ENCODE measurements at places on chromosomes 2 and 18.
A peak's percentile ranks its signal among the peaks of the same experiment; 100 is the strongest.

GRCh38 chr2:19538411-19538963 is 180.1 kb upstream of the OSR1 start:
- no peak for DNase-seq

DNA sequence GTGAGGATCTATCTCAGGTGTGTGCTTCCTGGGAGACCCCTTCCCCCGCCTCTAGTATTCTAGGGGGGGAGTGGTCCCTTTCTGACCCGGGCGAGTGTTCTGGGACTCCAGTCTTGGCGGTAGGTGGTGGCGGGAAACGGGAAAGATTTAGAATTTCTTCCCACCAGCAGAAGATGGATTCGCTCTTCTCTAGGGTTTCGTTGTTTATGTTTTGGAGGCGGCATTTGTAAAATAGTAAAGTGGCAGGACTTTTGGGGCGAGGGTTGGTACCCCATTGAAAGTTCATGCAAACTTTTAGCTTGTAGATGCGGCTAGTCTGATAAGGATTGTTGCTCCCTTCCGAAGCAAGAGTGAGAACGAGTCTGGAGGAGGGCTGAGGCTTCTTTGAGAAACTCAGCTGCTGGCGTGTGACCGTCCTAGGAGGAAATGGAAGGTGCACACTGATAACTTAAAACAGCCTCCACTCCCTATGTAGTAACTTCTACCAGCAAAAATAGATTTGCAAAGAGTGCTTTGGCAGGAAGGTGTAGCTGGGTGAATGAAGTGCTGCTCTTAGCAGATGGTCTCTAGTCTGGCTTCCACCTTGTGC is 412 bp downstream of the GPD2 start:
- peak; percentile 34 for DNase-seq

GRCh38 chr2:53315149-53315548 is 452.5 kb upstream of the CHAC2 start:
- no peak for DNase-seq

GRCh38 chr2:233761040-233761769 is 1.1 kb downstream of the UGT1A1 start:
- no peak for DNase-seq

DNA sequence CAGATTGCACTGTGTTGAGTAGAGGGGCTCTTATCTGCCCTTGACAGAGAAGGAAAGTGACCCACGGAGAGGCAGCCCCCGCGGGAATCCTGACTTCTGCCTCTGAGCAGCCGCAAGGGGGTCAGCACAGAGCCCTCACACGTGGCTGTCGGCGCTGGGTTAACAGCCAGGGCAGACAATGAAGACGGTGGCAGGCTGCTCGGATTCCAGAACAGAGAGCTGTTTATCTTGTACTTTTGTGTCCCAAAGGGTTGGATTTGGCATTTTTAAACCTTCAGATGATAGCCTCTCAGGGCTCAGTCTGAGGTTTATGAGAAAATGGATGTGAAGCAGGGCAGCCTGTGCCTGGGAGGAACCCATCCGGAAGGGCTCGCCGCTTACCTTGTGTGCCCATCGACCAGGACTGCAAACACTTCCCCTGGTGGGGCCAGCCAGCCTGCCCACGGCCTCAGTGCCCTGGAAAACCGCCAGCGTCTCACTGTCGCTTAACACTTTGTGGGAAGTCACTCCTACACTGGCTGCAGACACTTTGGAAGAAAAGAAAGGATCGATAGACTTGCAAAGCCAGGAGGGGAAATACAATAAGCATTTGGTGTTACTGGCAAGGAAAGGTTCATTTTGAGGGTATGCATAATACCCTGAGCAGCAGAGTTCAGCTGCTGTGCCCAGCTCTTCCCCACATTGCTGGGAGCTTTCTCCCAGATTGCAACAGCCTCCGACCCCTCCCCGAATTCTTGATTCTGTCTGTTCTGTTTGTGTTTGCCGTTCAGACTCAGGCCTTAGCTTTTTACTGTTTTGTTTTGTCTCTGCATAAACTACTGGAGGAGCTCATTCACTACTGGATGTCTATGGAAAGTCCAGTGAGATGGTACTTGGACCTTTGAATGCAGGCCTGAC is 325.3 kb upstream of the MYT1L start:
- peak; percentile 34 for DNase-seq

GRCh38 chr18:37674570-37674969 is 109.0 kb upstream of the CELF4 start:
- no peak for DNase-seq

GRCh38 chr2:134669731-134670669 is 48.8 kb downstream of the TMEM163 start:
- DNase-seq: no peak

GRCh38 chr2:180707175-180707883 is 273.1 kb upstream of the UBE2E3 start:
- no peak for DNase-seq

DNA sequence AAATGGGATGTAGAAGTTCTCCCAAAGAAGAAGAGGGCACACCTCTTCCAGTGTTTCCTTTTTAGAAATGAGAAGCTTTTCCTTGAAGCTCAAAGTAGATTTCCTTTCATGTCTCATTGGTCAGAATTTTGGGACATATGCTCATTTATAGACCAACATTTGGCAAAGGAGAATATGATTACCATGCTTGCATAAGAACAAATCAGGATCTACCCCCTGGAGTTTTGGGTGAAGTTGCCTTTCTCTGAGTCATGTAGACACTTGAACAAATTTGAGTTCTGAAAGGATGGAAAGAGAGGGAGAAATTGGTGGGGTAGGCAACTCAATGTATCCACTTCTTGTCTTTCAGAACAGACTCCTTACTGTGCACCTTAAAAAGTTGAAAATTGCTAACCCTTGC is 409.0 kb downstream of the SLC4A3 start:
- DNase-seq: no peak

Measured in NCI-H345 (cell line).